Activated CD4-positive, alpha-beta memory T cell treated with anti-CD3 and anti-CD28 coated beads, Interleukin-2, amount 10 ng/mL, durations not matched to agents 7 days and 5 days (primary cell): ENCODE measurements at places on chromosomes 2 and 18. TPM values are rescaled to one million over a fixed set of nuclear protein-coding genes. Genes with fewer than 3 reads are reported as not detected.
A peak's percentile ranks its signal among the peaks of the same experiment; 100 is the strongest.

The EIPR1 gene
- total RNA-seq = 36.1 TPM

The CXCR1 gene
- total RNA-seq = 2.7 TPM

DNA sequence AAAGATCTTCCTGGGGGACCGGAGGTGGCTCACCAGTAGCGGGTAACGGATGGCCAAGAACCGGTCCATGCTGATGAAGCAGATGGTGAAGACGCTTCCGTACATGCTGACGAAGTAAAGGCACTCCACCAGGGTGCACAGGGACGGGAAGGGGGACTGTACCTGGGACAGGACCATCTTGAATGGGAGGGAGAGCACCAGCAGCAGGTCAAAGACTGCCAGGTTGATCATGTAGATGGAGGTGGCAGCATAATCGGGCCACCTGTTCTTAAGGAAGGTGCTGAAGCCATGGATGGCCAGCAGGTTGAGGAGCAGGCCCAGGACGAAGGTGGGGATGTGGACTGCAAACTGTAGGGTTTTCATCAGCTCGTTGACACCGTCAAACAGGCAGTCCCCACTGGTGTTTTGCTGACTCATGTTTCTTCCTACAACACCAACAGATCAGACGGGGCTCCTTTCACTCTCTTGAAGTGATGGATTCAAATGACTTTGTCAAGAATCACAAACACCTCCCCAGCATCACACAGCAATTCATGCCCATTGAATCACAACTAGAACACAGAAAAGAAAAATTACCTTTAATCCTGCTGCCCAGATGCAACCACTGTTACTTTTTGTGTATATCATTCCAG, 14.4 kb downstream of the GPR55 start:
- no peak for DNase-seq

DNA sequence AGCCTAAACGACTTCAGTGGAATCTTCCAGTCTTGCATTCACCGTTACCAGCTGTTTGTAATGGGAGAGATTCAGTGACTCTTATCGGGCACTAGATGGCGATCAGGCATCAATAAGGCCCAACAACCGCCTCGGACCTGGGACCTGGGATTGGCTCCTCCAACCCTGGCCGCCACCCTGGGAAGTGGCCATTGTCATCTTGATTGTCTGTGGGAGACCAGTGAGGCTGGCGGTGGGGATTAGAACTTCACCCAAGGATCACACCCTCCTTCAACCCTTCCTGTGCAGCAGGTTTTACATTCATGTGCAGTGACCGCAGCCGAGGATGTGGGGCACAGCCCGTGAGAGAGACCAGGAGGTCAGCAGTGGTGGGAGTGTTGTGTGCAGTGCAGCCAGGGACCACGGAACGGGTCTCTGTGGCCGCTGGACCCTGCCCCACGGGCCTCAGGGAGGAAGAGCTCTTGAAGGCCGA, 85.3 kb downstream of the SPP2 start:
- DNase-seq = peak; percentile 67

DNA sequence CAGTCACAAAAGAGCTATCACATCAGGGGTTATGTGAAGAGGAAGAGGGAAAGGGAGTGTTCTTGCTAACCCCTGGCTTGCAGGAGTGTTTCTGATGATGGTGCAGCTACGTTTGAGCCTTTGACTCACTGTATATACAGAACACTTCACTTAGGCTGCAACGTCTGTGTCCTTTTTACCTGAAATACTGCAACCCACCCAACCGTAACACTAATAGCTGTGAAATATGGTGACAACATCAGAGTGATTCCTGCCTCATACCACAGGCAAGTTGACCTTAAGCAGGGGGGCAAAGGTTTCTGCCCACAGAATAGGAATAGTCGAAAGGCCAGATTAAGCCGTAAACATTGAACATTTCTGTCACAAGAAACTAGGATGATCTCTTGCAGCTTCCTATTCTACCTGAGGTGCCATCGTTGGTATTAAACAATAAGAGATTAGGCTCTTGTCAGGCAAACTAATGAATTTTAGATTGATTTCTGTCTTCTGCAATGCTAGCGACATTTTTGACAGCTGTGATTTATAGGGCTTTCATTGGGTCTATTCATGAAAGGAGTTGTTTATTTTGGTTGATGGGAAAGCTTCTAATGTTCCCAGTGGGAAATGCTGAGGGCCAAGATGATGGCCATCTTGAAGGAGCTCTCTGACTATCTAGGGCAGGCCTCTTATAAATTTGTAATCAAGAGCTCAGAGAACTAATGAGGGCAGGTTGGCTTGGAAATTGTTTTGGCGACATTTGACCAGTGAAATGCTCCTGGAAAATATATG, 316.8 kb downstream of the PIK3C3 start:
- DNase-seq = no peak

DNA sequence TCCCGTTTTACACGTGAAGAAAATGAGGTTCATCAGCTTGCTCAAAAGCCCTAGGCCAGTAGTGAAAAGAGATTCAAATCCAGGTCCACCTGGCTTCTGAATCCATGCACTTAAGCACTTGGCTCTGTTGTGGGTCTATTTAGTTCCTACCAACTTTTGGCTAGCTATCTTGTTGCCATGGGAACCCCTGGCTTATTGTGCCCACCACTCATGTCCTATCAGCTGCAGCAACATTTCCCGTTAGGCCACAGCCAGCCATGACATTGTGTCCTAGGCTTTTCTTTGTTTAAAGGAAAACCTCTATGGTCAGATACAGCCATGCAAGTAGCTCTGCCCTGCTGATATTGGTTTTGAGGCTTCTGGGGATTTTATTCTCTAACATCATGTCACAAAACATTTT, 49.8 kb downstream of the PLEK start:
- no peak for DNase-seq
